ENCODE measurements at places on chromosomes 11 and 22.

- no peak for DNase-seq
These were observed 1.3 kb upstream of the SEC14L3 start for GRCh38 chr22:30472994-30473720.

GRCh38 chr11:61026121-61027031, 54.9 kb downstream of the CD6 start:
- DNase-seq, result no peak

DNA sequence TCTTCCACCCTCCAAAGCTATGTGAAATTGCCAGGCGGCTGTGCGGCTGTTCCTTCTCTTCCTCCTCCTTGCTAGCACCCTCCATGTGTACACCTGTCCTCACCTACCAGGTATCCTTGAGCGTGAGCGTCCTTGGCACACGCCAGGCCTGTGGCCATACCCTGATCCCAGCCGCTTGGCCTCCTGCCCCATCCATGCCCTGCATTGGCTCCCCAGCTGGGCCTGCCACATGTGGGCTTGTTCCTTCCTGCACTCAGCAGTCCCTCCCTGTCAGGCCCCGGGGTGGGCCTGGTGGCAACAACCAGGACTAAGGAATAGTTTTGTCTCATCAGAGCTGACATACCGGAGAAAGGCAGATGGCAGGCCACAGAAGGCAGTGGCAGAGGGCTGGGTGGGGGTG, 40.0 kb downstream of the SCUBE1 start:
- no peak for DNase-seq

DNA sequence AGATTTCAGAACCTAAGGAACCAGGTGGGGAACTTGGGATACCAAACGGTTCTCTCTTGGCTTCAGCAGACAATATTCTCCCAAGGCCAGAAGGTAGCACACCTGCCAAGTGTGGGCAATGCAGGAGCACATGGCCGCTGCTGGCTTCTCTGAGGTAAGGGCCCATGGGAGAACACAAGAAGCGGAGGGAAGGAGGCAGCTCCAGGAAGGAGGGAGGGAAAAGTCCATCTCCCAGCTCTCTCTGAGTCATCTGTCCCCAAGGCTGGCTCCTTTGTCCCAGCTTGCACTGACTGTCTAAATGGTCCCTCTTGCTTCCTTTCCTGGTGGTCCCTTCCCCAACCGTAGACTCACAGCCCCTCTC, 557.9 kb upstream of the CADM1 start:
- no peak for DNase-seq

GRCh38 chr11:96207459-96208449, 135.2 kb downstream of the MAML2 start:
- DNase-seq, result no peak

DNA sequence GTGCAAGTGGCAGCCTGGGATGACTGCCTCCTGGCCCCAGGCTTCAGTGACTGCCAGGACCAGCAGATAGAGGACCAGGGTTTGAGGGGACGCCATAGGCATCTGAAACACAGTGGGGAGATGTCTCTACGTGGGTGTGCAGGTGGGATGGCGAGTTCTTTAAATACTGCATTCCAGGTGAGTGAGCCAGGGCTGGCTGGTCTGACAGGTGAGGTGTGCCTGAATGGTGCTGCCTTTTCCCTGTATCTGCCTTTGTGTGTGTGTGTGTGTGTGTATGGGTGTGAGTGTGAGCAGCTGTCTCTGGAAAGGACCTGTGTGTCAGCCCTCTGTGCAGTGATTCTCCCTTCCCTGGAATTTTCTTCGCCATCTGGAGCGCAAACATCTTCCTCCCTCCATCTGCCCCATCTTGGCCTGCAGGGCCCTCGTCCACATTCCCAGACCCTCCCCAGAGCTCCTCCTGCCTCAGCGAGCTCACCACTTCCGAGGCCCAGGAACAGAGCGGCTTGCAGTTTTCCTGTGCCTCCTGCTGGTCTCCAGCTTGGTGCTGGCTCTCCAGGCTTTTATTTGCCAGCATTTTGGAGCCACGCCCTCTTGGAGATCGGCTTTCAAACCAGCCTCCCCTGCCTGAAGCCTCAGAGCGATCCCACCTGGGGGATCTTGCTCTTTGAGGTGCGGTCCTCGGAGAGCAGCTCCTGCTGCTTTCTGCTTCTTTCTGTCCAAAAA, at the start of gene GPHA2:
Gene GPHA2, minus strand, starts transcription at position 535 of the 723 bp plus-strand sequence. Its CDS starts 433 bp downstream, at position 102.
- DNase-seq, result no peak

DNA sequence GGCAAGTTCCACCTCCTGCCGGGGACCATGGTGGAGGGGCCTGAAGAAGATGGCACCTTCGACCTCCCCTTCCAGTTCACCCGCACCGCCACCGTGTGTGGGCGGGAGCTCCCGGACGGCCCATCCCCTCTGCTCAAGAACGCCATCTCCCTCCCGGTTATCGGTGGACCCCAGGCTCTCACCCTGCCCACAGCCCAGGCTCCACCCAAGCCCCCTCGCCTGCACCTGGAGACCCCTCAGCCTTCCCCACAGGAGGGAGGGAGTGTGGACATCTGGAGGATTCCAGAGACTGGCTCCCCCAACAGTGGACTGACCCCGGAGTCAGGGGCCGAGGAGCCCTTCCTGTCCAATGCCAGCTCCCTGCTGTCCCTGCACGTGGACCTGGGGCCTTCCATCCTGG, 6.4 kb downstream of the CDC42EP2 start:
- no peak for DNase-seq
